Left renal pelvis (tissue), 4 donors: ENCODE measurements at places on chromosomes 2 and 18. TPM values are rescaled to one million over a fixed set of nuclear protein-coding genes. Genes with fewer than 3 reads are reported as not detected.

UPP2 gene
- 6.7 TPM for polyA plus RNA-seq

BOLL gene
- polyA plus RNA-seq: not detected

BMP10 gene
- polyA plus RNA-seq: not detected

CLEC4F gene
- not detected for polyA plus RNA-seq

SNORC gene
- 1.2 TPM for polyA plus RNA-seq

GALNT5 gene
- polyA plus RNA-seq: 5.4 TPM

CXCR4 gene
- 43.2 TPM for polyA plus RNA-seq

SLC4A3 gene
- polyA plus RNA-seq: 13.5 TPM

TNS1 gene
- polyA plus RNA-seq: 82.9 TPM

ASB18 gene
- 0.09 TPM for polyA plus RNA-seq

ANKRD30B gene
- not detected for polyA plus RNA-seq

B3GNT7 gene
- 4.0 TPM for polyA plus RNA-seq

SPDYA gene
- 1.5 TPM for polyA plus RNA-seq

LIMS3 gene
- polyA plus RNA-seq: 10.0 TPM

FSHR gene
- not detected for polyA plus RNA-seq

TAF4B gene
- 5.8 TPM for polyA plus RNA-seq

MTLN gene
- 11.3 TPM for polyA plus RNA-seq

REG1B gene
- polyA plus RNA-seq: not detected

CYP1B1 gene
- polyA plus RNA-seq: 112 TPM

HMSD gene
- polyA plus RNA-seq: 2.0 TPM

AGFG1 gene
- polyA plus RNA-seq: 52.6 TPM

SEPTIN10 gene
- polyA plus RNA-seq: 133 TPM

PSMA8 gene
- polyA plus RNA-seq: not detected

FMNL2 gene
- polyA plus RNA-seq: 199 TPM

PLCD4 gene
- polyA plus RNA-seq: 10.0 TPM

DCTN1 gene
- 143 TPM for polyA plus RNA-seq

EMX1 gene
- 34.6 TPM for polyA plus RNA-seq

GPR75 gene
- 2.3 TPM for polyA plus RNA-seq

YES1 gene
- 57.8 TPM for polyA plus RNA-seq

REG3G gene
- not detected for polyA plus RNA-seq

GPR35 gene
- polyA plus RNA-seq: 3.0 TPM

AQP12A gene
- 1.6 TPM for polyA plus RNA-seq

MYL12B gene
- 611 TPM for polyA plus RNA-seq

MRPL53 gene
- 29.5 TPM for polyA plus RNA-seq

NLRC4 gene
- polyA plus RNA-seq: 1.4 TPM

TOGARAM2 gene
- polyA plus RNA-seq: 0.89 TPM

TUBB8B gene
- polyA plus RNA-seq: 0.39 TPM
